T-helper 17 cell (primary cell): ENCODE measurements at places on chromosomes 4 and X. TPM values are rescaled to one million over a fixed set of nuclear protein-coding genes. Genes with fewer than 3 reads are reported as not detected.
A peak's percentile ranks its signal among the peaks of the same experiment; 100 is the strongest.

GRCh38 chrX:121733514-121733913, 686.1 kb downstream of the GLUD2 start:
- H3K27ac ChIP-seq: no peak overlapping the region
- no peaks in the 10 kb centered on the region for H3K36me3 ChIP-seq
- DNase-seq: no peak
- no peak overlapping the region for H3K4me3 ChIP-seq
- no peaks in the 10 kb centered on the region for H3K4me1 ChIP-seq

- peak overlapping the region; percentile 83 for H3K27ac ChIP-seq
- no peak for DNase-seq
- H3K4me3 ChIP-seq: peak overlapping the region; percentile 65
- H3K36me3 ChIP-seq: no peaks in the 10 kb centered on the region
- peaks cover 42% of the 10 kb centered on the region for H3K4me1 ChIP-seq
- no peaks in the 10 kb centered on the region for H3K27me3 ChIP-seq
Observed at GRCh38 chrX:13699183-13699826, 10.4 kb downstream of the RAB9A start.

DNA sequence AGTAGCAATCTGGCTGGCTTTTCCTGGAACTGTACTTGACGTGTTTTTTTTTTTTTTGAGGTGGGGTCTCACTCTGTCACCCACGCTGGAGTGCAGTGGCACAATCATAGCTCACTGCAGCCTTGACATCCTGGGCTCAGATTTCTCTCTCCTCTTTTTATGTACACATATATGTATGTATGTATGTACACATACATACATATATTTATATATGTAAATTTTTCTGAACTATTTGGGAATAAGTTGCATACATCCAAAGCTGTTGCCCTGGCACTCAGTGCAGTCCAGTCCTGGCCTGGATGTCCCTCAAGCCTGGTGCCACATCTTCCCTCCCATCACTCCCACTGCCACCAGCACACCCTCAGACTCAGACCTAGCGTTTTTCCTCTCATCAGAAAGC, 89.0 kb upstream of the SHISA3 start:
- H3K4me1 ChIP-seq: no peaks in the 10 kb centered on the region
- H3K27me3 ChIP-seq: peaks cover 40% of the 10 kb centered on the region
- H3K27ac ChIP-seq: no peak overlapping the region
- H3K4me3 ChIP-seq: no peak overlapping the region
- H3K36me3 ChIP-seq: peaks cover 3% of the 10 kb centered on the region

GRCh38 chrX:38558686-38559085, 2.7 kb upstream of the TSPAN7 start:
- no peak overlapping the region for H3K4me3 ChIP-seq
- H3K36me3 ChIP-seq: no peaks in the 10 kb centered on the region
- peaks cover 6% of the 10 kb centered on the region for H3K27me3 ChIP-seq
- no peak for DNase-seq
- H3K27ac ChIP-seq: no peak overlapping the region

GRCh38 chrX:103688946-103689345, 2.4 kb upstream of the MORF4L2 start:
- peaks cover 5% of the 10 kb centered on the region for H3K4me1 ChIP-seq
- DNase-seq: no peak
- H3K27me3 ChIP-seq: no peaks in the 10 kb centered on the region
- H3K36me3 ChIP-seq: peaks cover 3% of the 10 kb centered on the region
- H3K4me3 ChIP-seq: no peak overlapping the region
- no peak overlapping the region for H3K27ac ChIP-seq

DNA sequence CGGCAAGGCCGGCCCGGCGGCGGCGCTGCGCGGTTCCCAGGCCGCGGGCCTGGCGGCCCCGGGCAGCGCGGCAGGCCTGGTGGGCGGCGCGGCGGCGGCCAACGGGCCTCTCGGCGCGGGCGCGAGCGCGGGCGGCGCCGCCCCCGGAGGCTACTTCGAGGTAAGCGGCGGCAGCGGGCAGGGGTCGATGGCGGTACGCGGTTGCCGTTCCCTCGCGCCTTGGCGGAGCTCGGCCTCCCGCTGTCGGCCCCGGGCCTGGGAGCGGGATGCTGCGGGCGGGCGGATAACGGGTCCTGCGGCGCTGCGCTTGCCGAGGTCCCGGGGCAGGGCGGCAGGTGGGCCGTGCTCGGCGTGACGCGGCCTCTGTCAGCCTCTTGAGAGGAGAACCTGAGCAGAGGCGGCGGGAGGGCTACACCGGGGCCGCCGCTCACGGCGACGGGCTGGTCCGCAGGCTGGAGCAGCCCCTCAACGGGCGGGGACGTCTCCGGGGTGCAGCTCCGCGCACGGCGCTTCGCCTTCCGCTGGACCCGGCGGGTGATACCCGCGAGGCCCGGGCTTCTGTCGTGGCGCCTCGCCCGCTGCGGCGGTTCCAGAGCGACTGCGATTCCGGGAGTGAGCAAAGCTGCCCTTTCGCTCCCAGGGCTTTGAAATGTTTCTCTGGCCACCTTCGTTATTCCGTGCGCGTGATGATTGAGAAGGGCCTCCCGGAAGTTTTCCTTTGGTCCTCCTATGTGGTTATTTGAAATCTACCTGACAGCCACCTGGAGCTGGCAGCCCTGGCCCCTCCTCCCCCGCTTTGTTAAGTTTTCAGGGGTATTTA, 774 bp downstream of the FAM193A start:
- no peaks in the 10 kb centered on the region for H3K36me3 ChIP-seq
- H3K4me1 ChIP-seq: peaks cover 9% of the 10 kb centered on the region
- no peaks in the 10 kb centered on the region for H3K27me3 ChIP-seq
- H3K27ac ChIP-seq: peak overlapping the region; percentile 76

DNA sequence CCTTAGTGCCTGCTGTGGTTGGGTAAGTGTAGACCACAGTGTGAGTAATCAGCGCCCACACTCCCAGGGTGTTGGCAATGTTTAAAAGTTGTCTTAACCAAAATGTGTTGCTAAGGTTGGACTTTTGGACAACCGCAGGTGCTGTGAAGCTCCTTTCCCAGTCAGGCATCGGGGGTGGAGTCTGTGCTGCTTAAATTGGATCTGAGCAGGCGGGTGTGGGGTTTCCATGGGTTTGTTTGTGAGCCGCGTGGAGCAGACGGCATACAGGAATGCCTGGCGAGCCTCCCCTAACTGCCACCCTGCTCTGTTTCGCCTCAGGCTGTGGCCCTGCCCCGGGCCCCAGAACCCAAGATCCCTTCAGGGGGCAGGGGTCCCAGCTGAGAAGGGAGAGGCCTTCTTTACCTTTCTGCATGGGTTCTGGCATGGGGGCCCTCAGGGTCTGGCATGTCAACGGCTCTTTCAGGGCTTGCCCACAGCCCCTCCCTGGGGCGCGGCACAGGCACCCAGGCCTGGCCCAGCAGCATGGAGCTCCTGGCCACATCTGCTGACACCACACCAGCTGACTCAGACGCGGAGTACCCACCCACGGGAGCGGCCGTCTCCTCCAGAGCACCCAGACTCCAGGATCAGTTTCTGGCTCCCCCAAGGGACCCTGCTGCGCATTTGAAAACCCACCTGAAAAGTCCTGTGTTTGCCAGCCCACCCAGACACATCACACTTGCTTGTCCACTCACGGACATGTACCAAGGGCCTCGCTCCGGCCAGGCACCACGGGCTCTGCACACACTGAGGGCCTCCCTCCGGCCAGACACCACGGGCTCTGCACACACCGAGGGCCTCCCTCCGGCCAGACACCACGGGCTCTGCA, 5.1 kb upstream of the SPON2 start:
- no peak for DNase-seq
- peaks cover 4% of the 10 kb centered on the region for H3K36me3 ChIP-seq
- peak overlapping the region; percentile 19 for H3K27ac ChIP-seq
- no peak overlapping the region for H3K4me3 ChIP-seq

DNA sequence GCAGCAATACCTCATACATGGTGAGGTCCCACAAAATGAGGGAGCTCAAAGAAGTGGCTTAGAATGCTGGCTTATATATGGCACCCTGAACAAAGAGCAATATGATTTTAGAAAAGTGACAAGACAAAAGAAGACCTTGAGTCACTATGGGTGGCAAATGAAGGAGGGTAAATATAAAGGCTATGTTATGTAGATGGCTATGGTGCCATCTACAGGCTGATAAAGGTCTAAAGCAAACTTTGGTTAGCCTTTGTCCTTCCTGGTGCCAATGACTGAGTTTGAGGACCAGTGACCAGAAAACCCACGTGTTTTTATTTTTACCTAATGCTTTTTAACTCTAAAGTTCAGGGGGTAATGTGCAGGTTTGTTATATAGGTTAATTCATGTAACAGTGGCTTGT, 151.8 kb downstream of the CCNG2 start:
- H3K36me3 ChIP-seq: no peaks in the 10 kb centered on the region
- H3K27me3 ChIP-seq: peaks cover 29% of the 10 kb centered on the region
- no peak overlapping the region for H3K4me3 ChIP-seq
- no peaks in the 10 kb centered on the region for H3K4me1 ChIP-seq
- DNase-seq: no peak

GRCh38 chr4:97300561-97300960, 842.7 kb downstream of the STPG2 start:
- H3K4me1 ChIP-seq: no peaks in the 10 kb centered on the region
- H3K36me3 ChIP-seq: no peaks in the 10 kb centered on the region
- no peaks in the 10 kb centered on the region for H3K27me3 ChIP-seq

GRCh38 chr4:113406723-113407016, 354.9 kb downstream of the CAMK2D start:
- H3K4me3 ChIP-seq: no peak overlapping the region
- DNase-seq: no peak
- H3K36me3 ChIP-seq: no peaks in the 10 kb centered on the region
- H3K27ac ChIP-seq: no peak overlapping the region
- peaks cover 5% of the 10 kb centered on the region for H3K4me1 ChIP-seq

DNA sequence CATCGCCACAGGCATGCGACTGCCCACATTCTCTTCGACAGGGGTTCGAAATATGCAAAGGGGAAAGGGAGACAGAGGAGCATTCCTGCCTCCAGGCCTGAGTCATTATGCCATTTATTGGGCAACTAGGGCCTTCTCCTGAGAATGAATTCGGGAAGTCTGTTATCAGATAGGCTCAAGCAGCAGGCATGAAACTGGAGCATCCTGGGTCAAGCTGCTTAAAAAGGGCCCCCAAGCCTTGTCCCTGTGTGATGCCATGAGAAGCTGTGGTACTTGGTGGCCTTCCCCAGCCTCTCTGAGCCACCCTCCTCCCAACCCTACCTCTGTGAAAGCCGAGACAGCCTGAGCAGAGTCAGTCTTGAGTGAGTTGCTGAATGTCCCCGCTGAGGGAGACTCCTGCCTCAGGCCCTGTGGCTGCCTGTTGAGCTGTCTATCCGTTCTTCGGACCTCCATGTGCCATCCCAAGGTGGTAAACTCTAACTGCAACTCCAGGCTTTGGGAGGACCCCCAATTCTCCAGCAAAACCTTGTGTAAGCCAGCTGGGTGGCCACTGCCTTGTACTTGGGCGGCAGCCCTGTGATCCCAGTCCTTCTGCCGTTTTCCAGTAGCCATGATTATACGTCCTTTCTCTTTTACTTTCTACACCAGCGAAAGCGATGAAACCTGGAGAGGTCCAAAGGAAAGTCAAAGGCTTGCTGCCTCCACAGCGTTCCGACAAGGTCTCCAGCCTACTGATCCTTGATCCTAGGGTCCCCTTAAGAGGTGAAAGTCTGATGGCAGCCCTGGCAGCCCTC, 37.7 kb downstream of the NBDY start:
- H3K36me3 ChIP-seq: no peaks in the 10 kb centered on the region
- H3K27me3 ChIP-seq: no peaks in the 10 kb centered on the region
- no peak for DNase-seq
- peak overlapping the region; percentile 63 for H3K4me3 ChIP-seq

The GLRA3 gene
- not detected for total RNA-seq

The MAP3K15 gene
- total RNA-seq: 0.16 TPM

The ANK2 gene
- total RNA-seq: 1.2 TPM
